Caco-2 (cell line): ENCODE measurements at places on chromosomes 11 and 22.
A peak's percentile ranks its signal among the peaks of the same experiment; 100 is the strongest.

DNA sequence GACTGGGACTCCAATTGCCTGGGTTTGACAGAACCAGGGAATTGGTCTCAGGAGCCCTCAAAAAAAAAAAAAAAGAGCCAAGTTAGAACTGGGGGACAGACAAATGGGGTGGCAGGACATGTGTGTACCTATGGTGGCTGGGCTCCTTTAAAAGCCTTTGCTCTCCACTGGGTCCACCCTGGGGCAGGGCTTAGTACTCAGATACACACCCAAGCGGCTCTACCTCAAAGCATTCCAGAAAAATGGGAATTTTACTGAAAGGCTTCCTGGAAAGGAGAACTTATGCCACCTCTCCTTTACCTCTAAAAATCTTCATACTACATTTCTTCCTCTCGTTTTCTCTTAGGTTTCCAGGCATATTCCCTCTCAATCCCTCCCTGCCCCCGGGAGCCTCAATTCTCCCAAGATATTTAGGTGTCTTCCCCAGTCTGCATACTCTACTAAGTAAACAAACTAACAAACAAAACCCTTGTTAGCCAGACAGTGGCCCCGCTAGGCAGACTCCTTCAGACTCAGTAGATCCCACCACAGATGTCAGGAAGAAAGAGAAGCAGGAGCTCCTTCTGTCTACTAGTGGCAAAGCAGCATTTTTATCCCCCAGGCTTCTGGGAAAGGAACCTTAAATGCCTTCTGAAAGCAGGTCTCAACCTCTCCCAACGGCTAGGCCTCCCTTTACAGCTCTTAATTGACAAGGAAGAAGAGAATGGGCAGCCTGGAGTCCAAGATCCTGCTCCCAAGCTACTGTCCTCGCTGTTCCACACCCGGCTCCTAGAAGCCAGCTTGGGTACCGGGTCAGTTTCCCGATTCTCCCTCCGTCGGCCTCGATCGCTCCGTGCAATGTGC is 653 bp downstream of the PCSK7 start:
- H3K36me3 ChIP-seq = peaks cover 2% of the 10 kb centered on the region; the same call in 1 of the 2 replicates
- H3K27ac ChIP-seq = peak overlapping the region; percentile 95
- peak; percentile 47 for DNase-seq
- peak overlapping the region; percentile 63 for H3K4me3 ChIP-seq

- no peaks in the 10 kb centered on the region for H3K36me3 ChIP-seq
- H3K27me3 ChIP-seq = no peaks in the 10 kb centered on the region; the same call in 1 of the 2 replicates
- no peak overlapping the region for H3K4me3 ChIP-seq
- H3K27ac ChIP-seq = no peak overlapping the region
Observed at GRCh38 chr11:92829121-92829520, 140.3 kb upstream of the MTNR1B start.

DNA sequence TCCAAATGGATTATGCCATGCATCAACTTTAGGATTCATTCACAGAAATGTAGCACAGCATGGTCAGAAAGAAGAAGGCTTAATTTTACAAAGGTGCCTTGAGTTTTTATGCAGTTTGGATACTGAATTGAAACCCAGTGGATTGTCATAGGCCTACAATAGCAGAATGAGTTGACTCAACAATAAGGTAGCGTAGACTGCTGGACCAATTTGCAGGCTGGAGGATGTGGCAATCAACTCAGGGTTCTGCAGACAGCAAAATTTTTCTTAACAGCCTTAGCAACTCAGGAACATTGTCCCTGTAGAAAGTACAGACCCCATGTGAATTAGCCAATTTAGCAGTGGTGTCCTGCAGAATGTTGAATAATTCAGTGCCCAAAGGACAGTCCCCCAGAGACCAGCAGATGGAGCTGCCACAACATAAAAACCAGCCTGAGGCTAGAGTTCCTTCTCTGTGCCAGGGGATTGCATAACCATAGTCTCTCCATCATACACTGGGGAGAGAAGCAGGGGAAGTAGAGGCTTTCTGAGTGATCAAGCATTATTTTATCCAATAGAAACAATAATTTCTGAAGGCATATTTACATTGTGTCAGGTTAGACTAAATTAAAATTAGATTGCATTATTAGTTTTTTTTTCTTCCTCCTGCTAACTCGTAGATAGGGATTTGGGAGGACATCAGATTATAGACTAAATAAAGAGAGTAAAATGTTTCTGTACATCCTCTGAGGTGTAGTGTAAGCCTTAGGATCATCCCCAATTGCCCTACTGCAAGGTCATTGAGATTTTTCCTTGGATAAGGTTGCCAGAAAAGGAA is 20.3 kb upstream of the MRPL17 start:
- no peak overlapping the region for H3K27ac ChIP-seq
- H3K4me1 ChIP-seq = no peaks in the 10 kb centered on the region
- H3K27me3 ChIP-seq = no peaks in the 10 kb centered on the region
- peak; percentile 66 for DNase-seq
- no peaks in the 10 kb centered on the region for H3K36me3 ChIP-seq
- H3K4me3 ChIP-seq = no peak overlapping the region

DNA sequence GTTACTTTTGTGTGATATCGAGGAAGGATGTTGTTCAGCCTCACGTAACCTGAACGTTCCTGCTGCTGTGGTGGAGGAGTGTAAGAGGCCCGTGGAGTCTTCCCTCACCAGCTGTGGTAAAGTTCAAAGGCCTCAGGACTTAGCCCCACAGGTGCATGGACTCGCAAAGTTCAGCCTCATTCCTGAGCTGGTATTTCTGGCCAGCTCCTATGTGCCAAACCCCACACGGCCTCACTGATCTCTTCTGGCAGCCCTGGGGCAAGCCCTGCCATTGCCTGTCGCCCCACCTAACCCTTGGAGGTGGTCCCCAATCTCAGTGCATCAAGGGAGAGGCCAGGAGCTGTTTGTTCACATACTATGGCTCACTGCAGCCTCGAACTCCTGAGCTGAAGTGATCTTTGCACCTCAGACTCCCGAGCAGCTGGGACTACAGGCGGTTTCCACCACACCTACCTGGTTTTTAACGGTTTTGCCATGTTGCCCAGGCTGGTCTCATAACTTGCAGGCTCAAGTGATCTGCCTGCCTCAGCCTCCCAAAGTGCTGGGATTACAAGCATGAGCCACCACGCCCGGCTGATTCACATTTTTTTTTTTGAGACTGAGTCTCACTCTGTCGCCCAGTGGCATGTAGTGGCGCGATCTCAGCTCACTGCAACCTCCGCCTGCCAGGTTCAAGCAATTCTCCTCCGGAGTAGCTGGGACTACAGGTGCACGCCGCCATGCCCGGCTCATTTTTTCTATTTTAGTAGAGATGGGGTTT is 2.2 kb downstream of the PHRF1 start:
- H3K4me1 ChIP-seq = peaks cover 31% of the 10 kb centered on the region
- H3K27me3 ChIP-seq = no peaks in the 10 kb centered on the region
- peak overlapping the region; percentile 100 for H3K4me3 ChIP-seq
- H3K27ac ChIP-seq = no peak overlapping the region

DNA sequence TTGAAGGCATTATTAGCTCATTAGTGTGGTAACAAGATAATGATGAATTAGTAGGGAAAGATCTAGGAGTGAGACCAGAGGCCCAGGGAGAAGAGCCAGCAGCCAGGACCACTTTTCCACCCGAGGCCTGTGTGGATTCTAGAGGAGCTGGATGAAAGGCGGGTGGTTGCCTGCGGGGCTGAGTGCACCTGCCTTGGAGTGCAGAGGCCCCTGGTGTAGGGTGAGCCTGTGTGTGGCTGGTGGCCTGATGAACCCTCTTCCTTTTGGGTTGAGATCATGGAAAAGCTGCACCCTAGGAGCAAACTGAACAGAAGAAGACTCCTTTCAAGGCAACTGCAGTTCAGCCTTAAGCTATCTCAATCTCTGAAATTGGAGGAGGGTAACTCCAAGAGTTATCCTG is 5.9 kb upstream of the TP53AIP1 start:
- peak; percentile 61 for DNase-seq
- H3K4me1 ChIP-seq = no peaks in the 10 kb centered on the region
- no peak overlapping the region for H3K4me3 ChIP-seq
- no peaks in the 10 kb centered on the region for H3K36me3 ChIP-seq
- H3K27ac ChIP-seq = no peak overlapping the region

DNA sequence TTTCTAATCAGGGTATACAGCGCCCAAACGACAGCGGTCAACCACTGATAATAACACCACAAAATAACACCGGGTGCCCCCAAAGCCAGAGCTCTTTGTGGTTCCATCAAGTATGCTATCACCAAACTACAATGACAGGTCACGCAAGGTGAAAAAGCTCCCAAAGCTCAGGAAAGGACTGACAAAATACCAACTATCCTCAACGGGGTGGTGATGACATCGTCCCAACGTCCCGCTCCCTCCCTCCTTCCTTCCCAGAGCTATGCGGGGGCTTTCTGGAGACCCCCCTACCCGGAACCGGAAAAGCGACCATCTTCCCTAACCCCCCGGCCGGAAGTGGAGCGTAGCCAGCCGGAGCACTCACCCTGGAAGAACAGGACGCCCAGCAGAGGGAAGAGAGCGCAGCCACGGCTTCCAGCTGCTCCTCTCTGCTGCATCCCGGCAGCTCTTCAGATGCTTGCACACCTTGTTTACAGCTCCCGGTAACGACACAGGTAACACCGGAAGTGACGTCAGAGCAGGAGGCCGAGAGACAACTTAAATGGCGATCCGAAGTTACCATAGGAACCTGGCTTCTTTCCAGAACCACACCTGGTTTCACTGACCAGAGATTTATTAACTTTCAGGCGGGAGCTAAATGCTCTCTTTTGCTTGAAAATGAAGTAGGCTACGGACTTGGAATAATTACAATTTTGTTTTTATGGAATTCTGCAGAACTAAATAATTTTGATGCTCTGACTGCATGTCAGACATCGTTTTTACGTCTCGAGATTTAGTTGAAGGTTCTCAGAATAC is at the start of gene MPZL3:
TSS of gene MPZL3 (minus strand) at position 508 of the 795 bp plus-strand sequence. CDS start at position 437, 71 bp downstream.
- DNase-seq = peak; percentile 99
- H3K36me3 ChIP-seq = peaks cover 2% of the 10 kb centered on the region
- H3K4me1 ChIP-seq = peaks cover 11% of the 10 kb centered on the region
- peak within 1 kb of the TSS; percentile 65 for H3K4me3 ChIP-seq
- H3K27me3 ChIP-seq = no peaks in the 10 kb centered on the region

- H3K4me3 ChIP-seq = no peak overlapping the region
- H3K36me3 ChIP-seq = no peaks in the 10 kb centered on the region
- DNase-seq = no peak
- H3K4me1 ChIP-seq = peaks cover 29% of the 10 kb centered on the region
- H3K27me3 ChIP-seq = no peaks in the 10 kb centered on the region
- H3K27ac ChIP-seq = no peak overlapping the region
Observed at GRCh38 chr11:123214396-123214795, 19.3 kb upstream of the CLMP start.

GRCh38 chr11:9774591-9775397 is 110.9 kb downstream of the SWAP70 start:
- DNase-seq = no peak
- H3K4me1 ChIP-seq = peaks cover 33% of the 10 kb centered on the region
- H3K27me3 ChIP-seq = no peaks in the 10 kb centered on the region
- H3K27ac ChIP-seq = no peak overlapping the region
- H3K4me3 ChIP-seq = no peak overlapping the region

- H3K36me3 ChIP-seq = peaks cover 11% of the 10 kb centered on the region
- H3K4me3 ChIP-seq = no peak overlapping the region
- H3K4me1 ChIP-seq = peaks cover 46% of the 10 kb centered on the region
- peak; percentile 23 for DNase-seq
- H3K27ac ChIP-seq = peak overlapping the region; percentile 77
Observed at GRCh38 chr22:39526736-39527171, 5.8 kb downstream of the RPS19BP1 start.

- DNase-seq = no peak
- peaks cover 14% of the 10 kb centered on the region for H3K4me1 ChIP-seq
- no peaks in the 10 kb centered on the region for H3K27me3 ChIP-seq
- no peak overlapping the region for H3K4me3 ChIP-seq
Observed at GRCh38 chr22:37354670-37355069, 72.4 kb downstream of the CYTH4 start.

GRCh38 chr11:130128626-130129025 is 31.0 kb upstream of the ST14 start:
- no peak overlapping the region for H3K4me3 ChIP-seq
- H3K36me3 ChIP-seq = peaks cover 15% of the 10 kb centered on the region
- H3K4me1 ChIP-seq = peaks cover 51% of the 10 kb centered on the region
- DNase-seq = no peak
- H3K27me3 ChIP-seq = no peaks in the 10 kb centered on the region

GRCh38 chr11:119091966-119092879 is 7.5 kb downstream of the HMBS start:
- H3K4me1 ChIP-seq = peaks cover 15% of the 10 kb centered on the region
- no peak for DNase-seq
- H3K27me3 ChIP-seq = no peaks in the 10 kb centered on the region
- peak overlapping the region; percentile 40 for H3K27ac ChIP-seq
- H3K36me3 ChIP-seq = peaks cover 9% of the 10 kb centered on the region

GRCh38 chr22:28106617-28107016 is 187.6 kb upstream of the PITPNB start:
- no peak overlapping the region for H3K27ac ChIP-seq
- no peaks in the 10 kb centered on the region for H3K4me1 ChIP-seq
- no peaks in the 10 kb centered on the region for H3K36me3 ChIP-seq
- DNase-seq = no peak
- no peak overlapping the region for H3K4me3 ChIP-seq

DNA sequence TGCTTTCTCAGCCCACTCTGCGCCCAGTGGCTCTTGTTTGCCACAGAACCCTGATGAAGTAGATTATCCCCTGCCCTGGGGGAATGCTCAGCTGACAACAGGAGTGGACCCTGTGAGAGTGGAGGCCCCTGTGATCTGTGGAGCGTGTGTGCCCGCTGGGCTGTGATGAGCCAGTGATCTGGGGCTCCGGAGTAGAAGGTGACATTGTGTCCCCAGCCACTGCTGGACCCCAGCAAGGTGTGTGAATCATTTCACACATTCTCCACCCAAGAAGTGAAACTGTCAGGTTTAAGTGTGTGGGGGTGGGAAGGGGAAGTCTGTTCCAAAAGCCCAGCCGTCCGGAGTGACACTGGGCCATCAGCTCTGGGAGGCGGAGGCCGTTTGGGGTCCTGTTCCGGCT is 33.1 kb upstream of the GRAMD4 start:
- 0 out of 2 replicates have a peak, but pooled peaks cover 2% of the 10 kb centered on the region for H3K4me1 ChIP-seq
- no peaks in the 10 kb centered on the region for H3K36me3 ChIP-seq
- DNase-seq = no peak
- no peak overlapping the region for H3K4me3 ChIP-seq
- no peak overlapping the region for H3K27ac ChIP-seq
- H3K27me3 ChIP-seq = no peaks in the 10 kb centered on the region

- no peaks in the 10 kb centered on the region for H3K36me3 ChIP-seq
- peak; percentile 93 for DNase-seq
- peak overlapping the region; percentile 17 for H3K27ac ChIP-seq
- H3K4me3 ChIP-seq = peak overlapping the region; percentile 52
- H3K4me1 ChIP-seq = peaks cover 18% of the 10 kb centered on the region
Observed at GRCh38 chr11:124763156-124763947, 1.3 kb upstream of the ESAM start.

DNA sequence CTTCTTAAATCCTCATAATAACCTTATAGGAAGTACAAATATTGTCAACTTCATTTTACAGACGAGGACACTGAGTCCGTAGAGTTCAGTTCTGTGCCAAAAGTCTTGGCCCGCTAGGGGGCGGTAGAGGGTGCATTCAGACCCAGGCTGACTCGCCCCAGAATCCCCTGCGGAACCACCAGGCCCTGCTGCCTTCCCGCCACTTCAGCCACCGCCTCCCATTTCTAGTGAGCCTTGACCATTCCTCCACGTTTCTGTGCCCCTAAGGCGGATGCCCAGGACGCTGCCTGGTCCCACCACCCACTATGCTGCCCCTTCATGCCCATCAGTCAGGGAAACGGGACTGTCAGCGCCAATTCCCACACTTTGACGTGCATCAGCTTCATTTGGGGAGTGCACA is 19.1 kb downstream of the SYT13 start:
- H3K4me1 ChIP-seq = peaks cover 16% of the 10 kb centered on the region
- H3K27ac ChIP-seq = no peak overlapping the region
- H3K36me3 ChIP-seq = no peaks in the 10 kb centered on the region
- peak; percentile 23 for DNase-seq
- H3K27me3 ChIP-seq = no peaks in the 10 kb centered on the region
- no peak overlapping the region for H3K4me3 ChIP-seq
